NCI-H226 (cell line): ENCODE measurements at places on chromosomes 16 and 17.

- no peak for DNase-seq
These were observed 8.5 kb upstream of the CREBBP start for GRCh38 chr16:3889059-3889458.

GRCh38 chr17:404703-405102 lies 52.1 kb upstream of the RPH3AL start:
- DNase-seq, result no peak

DNA sequence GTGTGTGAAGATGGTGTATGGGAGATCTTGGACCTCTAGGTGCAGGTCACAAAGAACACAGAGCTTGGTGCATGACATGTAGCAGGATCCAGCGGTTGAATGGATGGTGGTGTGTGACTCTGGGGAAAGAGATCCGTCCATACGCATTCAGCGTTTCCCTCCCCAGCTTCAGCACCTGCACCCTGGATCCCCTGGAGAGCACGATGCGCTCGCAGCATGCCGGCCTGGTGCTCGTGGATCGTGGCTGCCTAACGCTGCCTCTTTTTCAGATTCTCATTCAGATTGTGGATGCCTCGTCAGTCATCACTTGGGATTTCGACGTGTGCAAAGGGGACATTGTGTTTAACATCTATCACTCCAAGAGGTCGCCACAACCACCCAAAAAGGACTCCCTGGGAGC lies 70.9 kb downstream of the SEC14L1 start:
- DNase-seq, result no peak

DNA sequence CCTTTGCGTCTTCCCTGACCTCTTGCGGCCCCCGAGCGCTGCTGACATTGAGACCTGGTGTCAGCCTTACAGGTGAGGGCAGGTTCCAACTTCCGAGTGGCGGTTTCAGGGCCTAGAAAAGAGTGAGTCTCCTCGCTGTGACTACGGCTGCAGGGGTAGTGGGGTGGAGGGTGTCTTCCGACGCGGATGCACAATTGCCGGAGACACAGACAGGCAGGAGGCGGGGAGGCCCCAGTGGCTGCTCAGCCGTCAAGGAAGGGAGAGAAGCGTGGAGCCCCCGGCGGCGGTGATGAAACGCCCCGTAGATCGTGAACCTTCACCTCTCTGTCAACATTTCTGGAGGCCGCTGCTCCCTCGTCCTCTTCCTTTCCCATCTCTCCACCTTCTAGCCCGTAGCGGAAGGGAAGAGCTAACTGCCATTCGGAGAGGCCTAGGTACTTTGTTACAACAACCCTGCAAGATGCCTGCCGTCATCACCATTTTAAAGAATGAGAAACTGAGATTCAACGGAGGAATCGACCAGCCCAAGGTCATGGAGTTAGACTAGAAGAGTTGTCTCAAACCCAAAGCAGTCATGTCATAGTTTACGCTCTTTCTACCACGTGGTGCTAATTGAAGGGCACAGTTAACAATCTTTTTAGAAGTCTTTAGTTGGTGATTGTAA lies 485 bp downstream of the DNAJA3 start:
- no peak for DNase-seq

DNA sequence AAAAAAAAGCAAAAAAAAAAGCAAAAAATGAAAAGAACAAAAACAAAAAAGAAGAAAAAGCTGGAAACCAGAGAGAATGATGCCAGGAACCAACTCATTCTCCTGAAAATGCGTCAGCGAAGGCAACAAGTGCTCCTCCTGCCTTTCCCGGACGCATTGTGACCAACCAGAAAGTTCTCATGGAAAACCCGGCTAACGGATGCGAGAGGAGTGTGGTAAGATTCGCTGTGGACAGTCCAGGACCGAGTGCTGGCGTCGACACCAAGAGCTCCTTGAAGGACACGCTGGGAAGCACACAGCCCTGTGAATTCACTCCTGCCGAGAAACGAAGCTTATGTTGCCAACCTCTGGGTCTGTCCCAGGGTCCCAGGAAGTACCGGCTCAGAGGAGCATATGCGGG lies 43.4 kb downstream of the METRNL start:
- DNase-seq, result no peak

DNA sequence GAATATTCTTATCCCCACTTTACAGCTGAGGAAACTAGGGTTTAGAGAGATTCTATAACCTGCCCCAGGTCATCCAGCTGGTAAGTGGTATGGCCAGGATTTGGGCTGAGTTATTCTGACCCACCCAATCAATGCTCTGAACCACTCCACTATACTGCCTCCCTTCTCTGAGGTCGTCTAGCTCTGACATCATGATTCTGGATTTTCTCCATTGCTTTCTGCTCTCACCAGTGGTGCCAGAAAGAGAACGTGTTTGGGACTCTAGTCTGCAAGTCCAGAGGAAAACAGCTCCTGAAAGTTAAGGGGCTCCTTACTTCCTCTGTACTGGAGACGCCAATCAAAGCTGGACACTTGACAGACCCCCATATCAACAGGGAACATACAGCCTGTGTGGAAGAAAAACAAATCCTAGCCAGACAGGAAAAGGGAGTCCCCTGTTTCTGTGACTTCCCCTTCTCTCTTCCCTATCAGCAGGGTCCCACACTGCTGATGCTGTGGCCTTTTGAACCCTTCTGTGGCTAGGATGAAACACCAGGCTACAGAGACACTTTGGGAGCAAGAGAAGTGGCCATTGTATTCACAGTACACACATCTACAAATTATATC lies 6.0 kb upstream of the EZH1 start:
- DNase-seq, result no peak

GRCh38 chr16:52861614-52862022 lies 191.1 kb downstream of the CHD9NB start:
- DNase-seq, result no peak

DNA sequence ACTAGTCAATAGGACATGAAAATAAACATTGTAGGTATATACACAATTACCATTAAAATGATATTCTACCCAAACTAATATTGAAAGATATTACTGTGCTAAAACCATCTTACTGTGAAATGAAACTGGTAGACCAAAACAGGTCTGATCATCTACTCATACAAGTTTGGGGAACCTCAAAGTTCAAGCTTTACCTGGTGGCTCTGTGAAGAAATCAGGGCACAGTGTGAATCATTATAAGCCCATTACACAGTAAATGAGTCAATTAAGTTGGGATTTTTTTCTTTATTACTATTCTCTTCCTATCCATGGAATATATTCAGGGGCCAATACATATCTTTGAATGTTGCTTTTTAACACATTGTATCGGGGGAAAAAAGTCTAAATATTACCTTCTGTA lies 57.1 kb downstream of the HELZ start:
- no peak for DNase-seq

- no peak for DNase-seq
These were observed 4.7 kb upstream of the WDR24 start for GRCh38 chr16:694863-695354.

DNA sequence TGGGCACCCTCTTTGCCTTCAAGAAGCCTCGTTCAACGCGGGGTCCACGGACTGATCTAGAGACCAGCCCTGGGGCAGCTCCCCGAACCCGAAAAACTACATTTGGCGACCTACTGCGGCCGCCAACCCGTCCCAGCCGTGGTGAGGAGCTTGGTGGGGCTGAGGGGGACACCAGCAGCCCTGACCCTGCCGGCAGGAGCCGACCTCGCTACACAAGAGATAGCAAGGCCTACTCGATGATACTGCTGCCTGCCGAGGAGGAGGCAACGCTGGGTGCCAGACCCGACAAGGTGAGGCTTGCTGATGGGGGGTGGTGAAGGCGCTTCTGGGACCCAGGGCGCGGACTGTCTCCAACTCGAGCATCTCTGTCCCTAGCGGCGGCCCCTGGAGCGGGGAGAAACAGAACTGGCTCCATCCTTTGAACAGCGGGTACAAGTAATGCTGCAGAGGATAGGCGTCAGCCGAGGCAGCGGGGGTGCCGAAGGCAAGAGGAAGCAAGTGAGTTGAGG lies 5.6 kb downstream of the ACD start:
- DNase-seq, result no peak

DNA sequence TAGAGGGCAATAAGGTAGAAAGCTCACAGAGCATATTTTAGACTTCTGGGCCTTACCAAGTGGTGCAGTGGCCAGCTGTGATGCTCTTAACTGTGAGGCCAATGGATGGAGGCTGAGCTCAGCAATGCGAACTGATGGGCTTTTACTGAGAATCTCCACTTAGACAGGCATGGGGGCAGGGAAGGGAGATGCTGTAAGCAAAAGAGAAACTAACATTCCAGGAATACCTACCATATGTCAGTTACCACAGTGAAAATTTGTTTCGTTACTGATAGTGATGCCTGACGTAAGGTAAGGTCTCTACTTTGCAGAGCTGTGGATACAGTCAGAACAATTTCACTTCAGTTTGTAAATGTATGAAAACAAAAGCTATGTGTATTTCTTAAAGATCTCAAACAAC lies 250.6 kb upstream of the ZFHX3 start:
- peak; percentile 93 for DNase-seq

- DNase-seq, result no peak
These were observed 224.8 kb upstream of the TNRC6C start for GRCh38 chr17:77733576-77734296.

DNA sequence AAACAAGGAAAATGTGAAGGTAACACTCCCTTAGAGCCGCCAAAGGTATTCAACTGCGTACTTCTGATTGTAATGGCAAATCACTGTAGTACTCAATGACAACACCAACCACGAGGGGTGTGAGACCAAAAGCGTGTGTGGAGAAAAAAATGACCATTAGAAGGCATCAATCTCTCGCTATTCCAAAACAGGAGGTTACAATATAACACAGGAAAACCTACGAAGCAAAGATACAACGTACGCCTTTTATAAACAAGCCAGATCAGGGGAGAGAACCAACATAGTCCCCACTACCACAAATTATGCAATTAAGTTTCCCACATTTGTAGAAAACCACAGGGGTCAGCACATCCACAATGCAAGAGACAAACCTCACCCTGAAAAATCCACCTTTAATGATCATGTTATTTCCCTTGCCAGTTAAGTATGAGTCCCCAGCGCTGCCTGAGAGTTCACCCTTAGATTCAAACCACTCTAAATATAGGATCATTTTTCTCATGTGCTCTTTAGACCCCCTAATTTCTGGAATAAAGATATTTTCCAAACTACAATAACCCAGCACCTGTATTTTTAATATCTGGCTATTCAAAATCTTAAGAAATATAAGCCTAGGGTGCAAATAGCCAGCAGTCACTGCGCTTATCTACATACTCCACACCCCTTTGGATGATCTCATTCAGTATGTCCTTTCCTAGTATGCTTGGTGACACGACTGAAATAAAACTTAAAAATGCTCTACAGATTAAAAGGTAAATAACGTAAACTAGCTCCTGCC lies 12.4 kb downstream of the TEX14 start:
- peak; percentile 56 for DNase-seq

DNA sequence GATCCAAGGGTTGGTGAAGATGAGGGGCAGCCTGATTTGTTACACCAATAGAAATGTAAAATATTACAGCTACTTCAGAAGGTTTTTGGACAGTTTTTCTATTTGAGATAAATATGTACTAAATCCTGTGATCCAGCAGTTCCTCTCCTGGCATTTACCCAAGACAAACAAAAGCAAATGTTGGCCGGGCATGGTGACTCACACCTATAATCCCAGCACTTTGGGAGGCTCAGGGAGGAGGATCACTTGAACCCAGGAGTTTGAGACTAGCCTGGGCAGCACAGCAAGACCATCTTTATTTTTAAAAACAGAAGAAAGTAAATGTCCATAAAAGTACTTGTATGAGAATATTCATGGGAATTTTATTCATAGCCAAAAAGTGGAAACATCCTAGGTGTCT lies 64.8 kb upstream of the MRC2 start:
- DNase-seq, result peak; percentile 45

GRCh38 chr16:79287424-79287917 lies 313.1 kb downstream of the MAF start:
- DNase-seq, result no peak

DNA sequence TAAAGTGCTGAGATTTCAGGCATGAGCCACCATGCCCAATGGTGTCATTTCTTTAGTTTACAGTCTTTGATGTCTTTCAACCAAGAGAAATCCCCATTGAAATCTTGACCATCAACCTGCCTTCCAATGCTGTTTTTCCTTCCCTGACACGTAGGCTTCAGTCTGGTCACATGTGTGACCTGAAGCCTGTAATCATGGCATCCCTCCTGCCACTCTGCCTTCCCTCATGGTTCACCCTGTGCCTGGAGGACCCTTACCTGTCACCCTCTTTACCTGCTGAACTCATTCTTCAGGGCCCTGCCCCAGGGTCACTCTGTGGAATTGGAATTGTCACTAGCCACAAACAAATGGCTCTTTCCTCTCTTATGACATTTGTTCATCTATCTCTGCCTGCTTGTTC lies 18.1 kb upstream of the ARHGAP23 start:
- no peak for DNase-seq

- peak; percentile 72 for DNase-seq
These were observed 12.6 kb upstream of the RNF222 start for GRCh38 chr17:8409966-8410882.

DNA sequence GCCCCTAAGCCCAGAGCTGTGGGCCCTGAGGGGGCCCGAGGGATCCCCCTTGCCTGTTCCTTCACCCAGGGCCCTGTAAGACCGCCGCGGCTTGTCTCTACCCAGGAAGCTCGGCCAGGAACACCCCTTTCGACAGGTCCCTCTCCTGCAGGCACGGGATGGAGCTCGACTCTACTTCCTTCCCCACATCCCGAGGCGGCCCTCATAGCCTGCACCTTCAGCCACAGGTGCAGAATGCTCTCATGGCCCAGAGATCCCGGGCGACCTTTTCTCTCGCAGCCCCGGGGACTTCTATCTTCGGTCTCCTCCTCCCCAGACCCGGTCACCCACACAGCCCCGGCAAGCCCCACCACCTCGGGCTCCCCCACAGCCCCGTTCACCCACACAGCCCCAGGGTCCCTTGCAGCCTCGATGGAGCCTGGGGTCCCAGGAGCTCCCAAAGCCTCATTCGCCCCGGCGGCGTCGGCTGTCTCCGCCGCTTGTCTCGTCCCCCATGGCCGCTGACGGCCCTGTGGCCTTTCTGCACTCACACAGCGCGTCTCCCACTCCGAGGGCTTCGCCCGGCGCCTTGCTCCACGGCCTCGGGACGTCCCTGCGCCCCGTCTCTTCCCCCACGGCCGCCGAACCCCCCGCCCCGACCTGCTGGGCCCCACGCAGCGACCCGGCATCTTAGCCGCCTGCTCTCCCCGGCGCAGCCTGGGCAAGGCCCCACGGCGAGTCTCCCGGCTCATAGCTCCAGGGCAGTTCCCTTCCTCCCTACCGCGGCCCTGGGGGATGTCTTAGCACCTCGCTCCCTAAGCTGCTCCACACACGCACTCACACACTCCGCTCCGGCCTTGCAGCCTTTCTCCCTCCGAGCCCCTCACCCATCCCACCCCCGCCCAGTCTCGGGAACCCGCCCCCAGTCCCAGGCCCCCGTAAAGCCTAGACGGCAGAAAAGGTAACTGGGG lies 650 bp downstream of the KIAA0753 start:
- DNase-seq, result no peak

DNA sequence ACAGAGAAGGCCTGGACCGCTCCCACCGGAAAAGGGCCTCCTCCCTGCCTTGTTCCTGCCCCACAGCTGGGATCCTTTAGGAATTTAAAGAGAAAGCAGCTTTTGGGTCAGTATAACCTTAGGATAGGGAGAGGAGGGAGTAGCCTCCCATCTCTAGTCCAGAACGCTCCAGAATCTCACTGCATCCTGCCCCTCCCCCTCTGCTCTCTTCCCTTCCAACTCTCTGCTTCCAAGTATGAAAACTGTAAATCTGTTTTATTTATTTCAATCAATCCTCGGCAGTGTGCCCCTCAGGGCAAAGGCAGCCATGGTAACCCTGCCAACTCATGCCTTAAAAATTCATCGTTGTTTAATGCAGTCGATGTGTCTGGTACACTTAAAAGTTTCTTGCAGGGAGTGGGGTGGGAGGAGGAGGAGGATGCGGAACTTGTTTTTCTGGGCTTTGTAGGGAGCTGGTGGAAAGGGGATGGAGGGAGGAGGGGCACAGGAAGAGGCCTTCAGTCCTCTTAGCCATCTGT lies 21.2 kb upstream of the MTSS2 start:
- peak; percentile 93 for DNase-seq
